ENCODE measurements at places on chromosomes 4 and X.

GRCh38 chr4:47835494-47835893 lies 2.4 kb downstream of the CORIN start:
- no peak for DNase-seq

DNA sequence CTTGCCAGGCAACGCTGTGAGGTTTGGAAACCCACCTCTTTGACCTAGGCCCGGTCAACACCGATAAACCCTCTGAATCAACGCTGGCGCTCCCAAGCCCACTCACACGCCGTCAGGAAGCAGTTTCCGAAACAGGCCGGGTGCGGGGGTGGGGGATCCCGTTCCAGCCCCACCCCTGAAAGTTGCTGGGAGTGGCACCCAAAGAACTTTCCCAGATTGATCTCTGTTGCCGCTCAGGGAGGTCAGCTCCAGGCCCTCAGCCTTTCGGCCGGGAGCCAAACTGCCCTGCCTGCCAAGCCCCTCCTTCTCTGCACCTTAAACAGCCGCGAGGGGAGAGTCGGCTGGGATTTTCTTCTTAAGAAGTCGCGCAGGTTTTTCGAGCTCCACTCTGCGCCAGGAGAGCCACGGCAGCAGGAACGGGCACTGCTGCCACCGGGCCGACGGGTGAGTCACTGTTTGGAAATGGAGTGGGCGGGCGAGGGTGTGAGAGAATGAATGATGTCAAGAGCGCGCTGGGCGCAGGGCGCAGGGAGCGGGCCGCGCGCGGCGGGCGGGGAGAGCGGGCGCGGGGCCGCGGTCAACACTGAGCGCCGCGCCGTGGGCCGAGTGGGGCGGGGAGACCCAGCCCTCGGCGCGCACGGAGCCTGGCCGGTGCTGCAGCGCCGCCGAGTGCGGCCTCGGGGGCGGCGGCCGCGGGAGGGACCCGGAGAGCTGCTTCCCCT lies at the start of gene SGMS2:
TSS of gene SGMS2 (plus strand) at position 583 of the 722 bp plus-strand sequence. CDS start 70,622 bp downstream, outside the sequence.
- peak; percentile 54 for DNase-seq

- DNase-seq = no peak
Observed at GRCh38 chr4:90189946-90190345, 62.8 kb downstream of the CCSER1 start.

DNA sequence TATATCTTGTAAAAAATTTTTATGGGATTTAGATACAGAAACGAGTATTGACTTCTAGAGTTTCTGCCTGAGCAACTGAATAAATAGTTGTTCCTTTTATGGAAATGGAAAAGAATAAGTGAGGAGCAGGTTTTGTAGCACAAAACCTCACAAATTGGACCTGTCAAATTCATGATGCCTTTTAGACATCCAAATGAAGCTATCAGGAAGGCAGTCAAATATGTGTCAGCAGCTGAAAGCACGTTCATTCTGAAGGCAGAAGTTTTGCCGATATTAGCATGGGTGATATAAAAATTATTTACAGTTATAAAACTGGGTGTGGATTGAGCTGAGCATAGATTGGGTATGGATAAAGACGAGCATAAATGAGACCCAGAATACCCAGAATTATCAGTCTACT lies 374.0 kb downstream of the EPHA5 start:
- DNase-seq = no peak

DNA sequence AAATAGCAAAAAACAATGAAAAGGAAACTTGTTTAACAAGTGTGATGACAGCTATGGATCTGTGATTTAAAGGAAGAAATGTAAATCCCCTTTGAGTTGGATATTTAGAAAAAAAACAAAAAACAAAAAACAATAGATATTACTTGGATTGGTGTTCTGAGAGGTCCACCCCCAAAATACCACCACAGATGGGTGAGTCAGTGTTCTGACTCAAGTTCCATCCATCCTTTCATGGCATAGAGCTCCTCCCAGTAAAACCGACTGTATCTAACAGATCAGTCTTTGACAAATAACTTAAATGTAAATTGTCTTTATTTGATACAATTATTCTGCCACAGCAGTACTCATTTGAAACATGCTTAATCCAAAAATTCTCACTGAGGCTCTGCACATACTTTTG lies 27.4 kb downstream of the TMPRSS11B start:
- DNase-seq = no peak

- no peak for DNase-seq
Observed at GRCh38 chrX:78377186-78377585, 49.8 kb upstream of the CYSLTR1 start.

DNA sequence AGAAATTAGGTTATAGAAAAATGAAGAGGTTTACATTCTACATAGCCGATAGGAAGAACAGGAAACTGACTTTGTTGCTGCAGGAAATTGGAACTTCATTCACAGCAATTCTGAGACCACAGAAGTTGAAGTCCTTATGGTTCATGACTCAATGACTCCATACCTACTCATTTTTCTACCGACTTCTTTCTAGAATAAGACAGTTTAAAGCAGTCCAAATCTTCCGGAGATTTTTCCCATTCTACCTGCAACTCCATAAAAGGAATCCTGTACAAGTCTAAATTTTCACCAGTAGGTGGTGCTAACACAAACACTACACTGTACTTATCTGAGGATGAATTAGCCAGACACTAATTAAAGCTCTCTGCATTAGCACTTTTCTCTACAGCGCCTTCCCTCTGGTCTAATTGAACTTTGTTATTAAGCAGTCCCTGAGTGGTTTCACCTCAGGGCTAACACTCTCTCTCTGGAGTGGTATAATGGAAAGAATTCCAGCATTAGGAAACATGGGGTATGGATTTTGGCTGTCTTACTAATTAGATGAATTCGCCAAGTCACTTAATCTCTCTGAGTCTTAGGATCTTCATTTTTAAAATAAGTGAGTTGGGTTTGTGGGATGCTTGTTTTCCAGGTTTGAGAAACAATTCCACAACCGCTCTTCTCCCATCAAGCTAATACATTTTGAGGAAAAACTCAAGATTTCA lies 167.9 kb downstream of the SMIM20 start:
- no peak for DNase-seq

- no peak for DNase-seq
Observed at GRCh38 chr4:7894677-7895181, 44.9 kb downstream of the AFAP1 start.

DNA sequence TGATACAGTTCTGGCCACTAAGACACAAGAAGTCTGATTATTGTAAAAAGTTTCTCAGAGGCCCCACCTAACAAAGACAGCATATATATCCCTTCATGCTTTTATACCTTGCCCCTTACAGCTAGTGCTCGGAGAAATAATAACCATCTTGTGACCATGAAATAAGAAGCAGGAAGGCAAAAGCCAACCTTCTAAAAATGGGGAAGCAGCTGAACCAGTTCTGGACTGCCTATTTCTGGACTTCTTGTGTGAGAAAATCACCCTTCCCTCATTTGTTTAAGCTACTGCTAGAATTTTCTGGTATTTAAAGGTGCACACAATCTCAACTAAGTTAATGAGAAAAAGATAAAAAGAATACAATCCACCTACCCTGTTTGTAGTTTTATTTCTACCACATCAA lies 87.5 kb downstream of the CNOT6L start:
- no peak for DNase-seq

DNA sequence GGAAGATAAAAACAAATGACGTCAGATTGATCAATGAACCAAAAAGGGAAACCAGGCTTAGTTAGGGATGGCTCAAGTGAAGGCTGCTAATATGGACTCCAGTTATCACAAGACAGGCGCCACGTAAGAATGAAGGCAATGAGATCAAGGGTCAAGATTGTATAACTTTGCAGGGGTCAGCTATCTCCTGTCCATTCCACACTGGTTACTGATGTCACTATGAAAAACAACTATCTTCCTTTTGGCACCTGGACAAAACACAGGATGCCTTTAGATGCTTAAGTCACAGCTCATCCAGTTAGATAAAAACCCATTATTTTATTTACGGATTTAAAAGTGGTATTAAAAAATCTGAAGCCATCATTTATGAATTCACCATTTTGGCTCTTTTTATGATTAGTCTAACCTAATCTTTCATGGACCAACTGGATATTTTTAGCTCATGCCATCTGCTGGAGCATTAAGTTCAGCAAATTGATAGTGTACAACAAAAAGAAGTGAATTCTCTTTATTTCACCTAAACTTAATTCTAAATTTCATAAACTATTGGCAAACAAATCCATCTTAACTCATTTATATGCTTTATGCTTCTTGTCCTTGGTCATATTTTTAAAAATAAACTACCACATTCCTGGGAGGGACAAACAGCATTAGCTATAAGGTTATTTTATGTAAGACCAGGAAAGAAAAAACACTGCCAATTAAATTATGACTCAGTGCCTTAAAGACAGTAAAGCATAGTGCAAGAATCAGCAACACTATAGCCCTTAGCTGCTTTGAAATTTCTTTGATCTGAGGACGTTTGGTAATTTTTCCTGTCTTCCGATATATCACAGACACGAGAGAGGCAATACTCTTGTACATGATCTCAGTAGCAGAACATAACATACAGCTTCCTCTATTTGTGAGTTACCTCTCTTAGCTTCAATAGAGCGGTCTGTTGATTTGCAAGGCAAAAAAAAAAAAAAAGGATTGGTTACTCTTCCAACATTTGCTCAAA lies 27.0 kb downstream of the DHX15 start:
- DNase-seq = no peak

DNA sequence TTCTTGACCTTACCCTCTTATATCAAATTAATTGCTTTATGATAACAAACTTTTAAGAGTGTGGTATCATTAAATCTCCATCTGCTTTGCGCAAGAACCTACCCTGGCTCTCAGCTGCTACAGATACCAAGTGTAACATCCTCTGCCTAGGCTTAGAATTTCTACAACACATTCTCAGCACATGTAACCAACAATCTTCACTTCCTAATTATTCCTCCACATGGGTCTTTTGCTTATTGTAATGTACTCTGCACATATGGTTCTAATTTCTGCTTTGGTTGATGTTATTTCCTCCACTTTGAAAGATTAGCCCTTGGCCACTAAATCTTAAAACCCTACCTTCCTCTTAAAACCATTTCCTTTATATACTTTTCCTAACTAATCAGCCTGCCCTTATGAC lies 242.4 kb downstream of the ARHGAP24 start:
- no peak for DNase-seq

GRCh38 chr4:55742655-55743202 lies 76.9 kb upstream of the EXOC1L start:
- DNase-seq = no peak

DNA sequence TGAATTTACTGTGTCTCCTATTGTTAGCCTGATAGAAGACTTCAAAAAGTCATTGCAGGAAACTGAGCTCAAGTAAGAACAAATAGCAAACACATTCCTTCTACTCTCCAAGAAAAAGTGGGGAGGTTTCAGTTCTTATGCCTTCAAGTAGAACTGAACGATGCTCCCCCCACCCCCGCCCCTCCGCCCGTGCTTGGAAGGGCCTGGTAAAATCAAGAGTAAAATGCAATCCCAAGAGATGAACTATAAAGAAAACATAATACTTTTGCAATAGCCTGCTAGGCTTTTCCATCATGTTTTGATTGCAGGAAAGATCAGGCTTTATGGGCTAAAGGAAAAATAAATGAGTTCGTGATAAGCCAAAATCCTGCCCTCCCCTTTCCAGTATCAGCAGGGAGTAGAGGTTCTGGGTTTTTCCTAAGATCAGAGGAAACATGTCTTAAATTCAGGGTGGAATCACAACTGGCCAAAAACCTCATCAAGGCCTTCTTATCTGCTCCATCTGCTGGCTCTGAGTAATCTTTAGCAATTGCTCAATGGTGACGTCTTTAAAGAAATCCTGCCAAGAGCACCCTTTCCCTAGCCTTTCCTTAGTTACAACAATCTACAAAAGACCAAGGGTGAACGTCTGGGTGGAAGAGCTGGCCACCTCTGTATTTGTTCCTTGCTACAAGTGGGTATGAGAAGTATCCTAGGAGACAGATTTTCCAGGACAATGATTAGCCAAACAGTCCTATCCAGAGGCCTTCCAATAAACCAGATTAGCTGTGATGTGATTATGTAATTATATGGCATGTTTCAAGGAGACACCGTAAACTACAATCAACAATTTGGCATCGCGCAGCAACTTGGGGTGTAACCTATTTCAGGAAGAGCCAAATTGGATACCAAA lies 66.3 kb upstream of the FAM9C start:
- DNase-seq = no peak

DNA sequence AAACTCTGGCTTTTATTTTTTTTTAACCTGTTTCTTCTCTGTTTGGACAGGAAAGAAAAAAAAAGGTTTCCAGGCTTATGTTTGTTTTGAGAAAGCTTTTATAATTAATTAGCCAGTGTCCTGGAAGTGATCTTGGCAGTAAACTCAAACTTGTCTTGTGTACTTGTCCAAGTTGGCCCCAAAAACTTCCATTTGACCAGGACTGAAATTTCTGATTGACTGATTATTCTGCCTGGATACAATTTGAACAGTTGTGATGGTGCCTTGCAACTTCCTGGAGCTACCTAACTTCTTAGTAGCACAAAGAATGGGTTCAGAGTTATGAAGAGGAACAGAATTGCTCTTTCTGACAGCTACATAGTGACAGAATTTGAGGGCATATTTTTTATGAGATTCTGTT lies 62.0 kb downstream of the SLC4A4 start:
- no peak for DNase-seq

DNA sequence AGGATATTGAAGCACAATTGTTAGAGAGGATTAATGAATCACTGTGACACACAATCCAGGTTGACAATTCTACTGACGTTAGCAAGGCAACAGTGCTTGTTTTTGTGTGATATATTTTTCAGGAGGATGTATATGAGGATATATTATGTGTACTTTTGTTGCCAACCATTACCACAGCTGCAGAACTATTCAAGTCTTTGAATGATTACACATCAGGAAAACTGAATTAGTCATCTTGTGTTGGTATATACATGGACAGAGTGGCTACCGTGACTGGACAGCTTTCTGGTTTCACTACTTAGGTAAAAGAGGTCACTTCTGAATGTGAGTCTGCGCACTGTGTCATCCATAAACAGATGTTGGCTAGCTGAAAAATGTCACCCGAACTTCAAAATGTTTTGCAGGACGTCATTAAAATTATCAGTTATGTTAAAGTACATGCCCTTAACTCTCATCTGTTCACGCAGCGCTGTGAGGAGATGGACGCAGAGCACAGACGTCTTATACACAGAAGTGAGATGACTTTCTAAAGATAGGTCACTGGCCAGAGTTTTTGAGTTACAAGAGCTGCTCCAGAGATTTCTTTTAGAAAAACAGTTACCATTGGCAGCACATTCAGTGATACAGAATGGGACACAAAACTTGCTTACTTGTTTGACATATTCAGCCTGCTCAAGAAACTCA lies 69.0 kb downstream of the MRPL1 start:
- DNase-seq = no peak

GRCh38 chr4:78691334-78691754 lies 84.8 kb upstream of the BMP2K start:
- no peak for DNase-seq
